H7 (cell line): ENCODE measurements at places on chromosomes 3 and 15. TPM values are rescaled to one million over a fixed set of nuclear protein-coding genes. Genes with fewer than 3 reads are reported as not detected.

- DNase-seq: no peak
Measured at GRCh38 chr3:52072020-52072419, 15.6 kb upstream of the DUSP7 start.

- DNase-seq: peak; percentile 81
Measured at GRCh38 chr15:98648654-98649471, 524 bp downstream of the IGF1R start.

RLBP1 gene
- 0.15 TPM in 1 of 2 replicates, not detected in the other for total RNA-seq

- DNase-seq: no peak
Measured at GRCh38 chr15:81107889-81108288, 26.2 kb upstream of the CFAP161 start.

GRCh38 chr3:127411083-127411727 lies 123.4 kb upstream of the PRR20G start:
- peak; percentile 76 for DNase-seq

GRCh38 chr15:100346866-100347512 lies 5.2 kb upstream of the ADAMTS17 start:
- DNase-seq: no peak

DNA sequence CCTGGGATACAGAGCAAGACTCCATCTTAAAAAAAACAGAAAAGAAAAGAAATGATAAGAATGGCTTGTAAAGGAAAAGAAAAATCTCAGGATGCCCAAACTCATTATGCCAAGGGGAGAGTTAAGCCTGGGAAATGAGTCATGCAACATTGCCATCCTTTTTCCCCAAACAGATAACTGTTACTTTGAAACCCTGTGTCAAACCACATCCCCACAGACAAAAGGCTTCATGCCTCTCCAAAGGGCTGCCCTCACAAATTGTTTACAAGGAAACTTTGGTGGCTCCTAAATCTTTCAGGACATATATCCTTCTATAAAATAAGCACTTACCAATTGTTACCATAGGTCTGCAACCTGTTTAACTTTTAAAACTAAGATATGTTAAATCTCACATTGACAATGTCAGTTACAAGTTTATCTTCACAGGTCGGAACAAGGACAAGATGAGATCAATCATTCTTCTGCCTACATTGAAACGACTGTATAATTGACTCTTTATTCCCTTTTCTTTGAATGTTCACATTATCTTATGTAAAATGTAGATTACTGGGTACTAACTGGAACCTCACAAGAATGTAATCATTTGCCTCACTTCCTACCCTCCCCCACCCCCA lies 18.6 kb upstream of the SENP7 start:
- DNase-seq: no peak

GRCh38 chr3:42061713-42062380 lies 29.3 kb upstream of the TRAK1 start:
- peak; percentile 51 for DNase-seq

DNA sequence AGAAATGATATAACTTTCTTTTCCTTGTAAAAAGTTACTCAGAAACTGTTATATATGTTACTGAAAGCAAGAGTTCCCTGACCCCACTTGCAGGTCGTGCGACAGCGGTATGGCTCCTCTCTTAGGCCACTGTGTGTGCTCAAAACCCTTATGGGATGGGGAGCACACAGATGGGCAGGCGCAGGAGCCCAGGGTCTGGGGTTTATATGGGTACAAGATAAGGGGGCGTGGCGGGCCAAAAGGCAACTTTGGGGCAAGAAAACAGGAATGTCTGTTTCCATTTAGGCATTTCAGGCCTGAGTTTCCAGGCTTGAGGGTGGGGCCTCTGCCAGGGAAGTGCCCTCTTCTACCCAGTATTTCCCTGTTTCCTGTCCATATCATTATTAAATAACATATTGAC lies 736.5 kb downstream of the VGLL3 start:
- no peak for DNase-seq

DNA sequence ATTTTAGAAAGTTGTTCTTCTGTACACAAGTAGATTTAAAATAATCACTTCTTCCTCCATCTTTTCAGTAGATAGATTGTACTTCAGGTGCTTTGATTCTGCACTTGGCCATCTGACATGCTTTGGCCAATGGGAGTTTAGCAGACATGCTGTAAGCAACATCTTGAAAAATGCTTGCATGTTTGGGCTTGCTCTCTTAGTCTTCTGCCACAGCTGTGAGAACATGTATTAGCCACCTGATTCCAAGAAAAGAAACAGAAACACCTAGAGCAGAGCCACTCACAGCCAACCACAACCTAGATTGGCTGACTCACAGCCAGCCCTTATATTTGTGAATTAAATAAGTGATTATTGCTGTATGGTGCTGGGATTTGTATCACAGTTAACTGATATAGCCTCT lies 70.2 kb upstream of the GADL1 start:
- DNase-seq: no peak

GRCh38 chr15:68186671-68187397 lies 18.3 kb downstream of the CALML4 start:
- DNase-seq: no peak

GRCh38 chr3:197308591-197308990 lies 10.2 kb upstream of the DLG1 start:
- DNase-seq: no peak

GRCh38 chr3:71011565-71012287 lies 571.8 kb downstream of the FOXP1 start:
- DNase-seq: no peak

CHRD gene
- 4.5 and 10.5 TPM in 2 replicates for total RNA-seq

GRCh38 chr15:74748322-74748946 lies at the start of gene CYP1A2:
Gene CYP1A2 (plus strand): TSS chr15:74748845. CDS start chr15:74749739, 894 bp downstream.
- no peak for DNase-seq

- DNase-seq: peak; percentile 38
Measured at GRCh38 chr3:5136211-5136918, 14.3 kb downstream of the ARL8B start.

CRYGS gene
- total RNA-seq: 0.81 and 1.8 TPM in 2 replicates

- no peak for DNase-seq
Measured at GRCh38 chr3:57826952-57827723, 71.0 kb downstream of the SLMAP start.

- DNase-seq: no peak
Measured at GRCh38 chr3:101665357-101665756, 11.6 kb downstream of the ZBTB11 start.

- no peak for DNase-seq
Measured at GRCh38 chr3:146159616-146160320, 1.2 kb downstream of the PLOD2 start.
